ENCODE measurements at places on chromosomes 1 and 21.

GRCh38 chr1:116991918-116992317, 9.6 kb upstream of the CD101 start:
- DNase-seq = no peak

GRCh38 chr1:228094432-228095016, 8.6 kb downstream of the C1orf35 start:
- DNase-seq = no peak

GRCh38 chr1:230313453-230314141, 112.5 kb downstream of the PGBD5 start:
- DNase-seq = peak; percentile 26

- DNase-seq = no peak
Measured at GRCh38 chr1:90558126-90558525, 159.0 kb downstream of the BARHL2 start.

GRCh38 chr1:94020764-94021579, 100.0 kb downstream of the ABCA4 start:
- peak; percentile 96 for DNase-seq

DNA sequence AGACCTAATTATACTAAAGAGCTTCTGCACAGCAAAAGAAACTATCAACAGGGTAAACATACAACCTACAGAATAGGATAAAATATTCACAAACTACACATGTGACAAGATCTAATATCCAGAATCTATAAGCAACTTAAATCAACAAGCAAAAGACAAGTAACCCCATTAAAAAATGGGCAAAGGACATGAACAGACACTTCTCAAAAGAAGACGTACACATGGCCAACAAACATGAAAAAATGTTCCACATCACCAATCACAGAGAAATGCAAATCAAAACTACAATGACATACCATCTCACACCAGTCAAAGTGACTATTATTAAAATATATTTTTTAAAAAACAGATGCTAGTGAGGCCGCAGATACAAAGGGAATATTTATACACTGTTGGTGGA, 99.8 kb downstream of the FAF1 start:
- DNase-seq = no peak

DNA sequence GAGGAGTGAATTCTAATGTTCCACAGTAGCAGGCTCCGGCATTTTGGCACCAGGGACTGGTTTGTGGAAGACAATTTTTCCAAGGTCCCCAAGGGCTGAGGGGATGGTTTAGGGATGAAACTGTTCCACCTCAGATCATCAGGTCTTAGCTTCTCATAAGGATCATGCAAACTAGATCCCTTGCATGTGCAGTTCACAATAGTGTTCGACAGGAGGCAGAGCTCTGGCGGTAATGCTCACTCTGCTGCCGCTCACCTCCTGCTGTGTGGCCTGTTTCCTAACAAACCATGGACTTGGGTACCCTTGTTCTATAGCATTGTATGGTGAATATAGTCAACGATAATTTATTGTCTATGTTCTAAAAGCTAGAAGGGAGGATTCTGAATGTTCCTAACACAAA, 16.6 kb downstream of the CRNN start:
- no peak for DNase-seq

GRCh38 chr1:161381707-161382106, 14.0 kb upstream of the CFAP126 start:
- DNase-seq = no peak

DNA sequence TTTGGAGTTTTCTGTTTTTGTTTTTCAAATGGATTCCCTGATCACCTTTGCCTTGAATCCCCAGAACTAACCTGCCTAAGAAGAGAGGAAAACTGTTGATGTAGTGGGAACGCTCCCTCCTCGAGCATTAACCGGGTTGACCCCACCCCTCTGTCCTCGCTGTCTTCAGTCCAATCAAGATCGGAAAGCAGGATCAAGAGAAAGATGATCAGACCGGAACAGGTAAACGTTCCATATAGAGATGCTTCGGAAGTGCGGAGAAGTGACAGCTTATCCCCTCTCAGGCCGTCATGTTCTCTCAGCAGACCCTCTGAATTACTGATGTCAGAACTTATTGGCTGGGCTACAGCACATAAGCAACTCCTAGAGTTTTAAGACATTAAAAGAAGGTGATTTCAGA, 800 bp upstream of the FAM163A start:
- no peak for DNase-seq

GRCh38 chr21:35220301-35220700, 171.2 kb upstream of the RUNX1 start:
- DNase-seq = peak; percentile 87

DNA sequence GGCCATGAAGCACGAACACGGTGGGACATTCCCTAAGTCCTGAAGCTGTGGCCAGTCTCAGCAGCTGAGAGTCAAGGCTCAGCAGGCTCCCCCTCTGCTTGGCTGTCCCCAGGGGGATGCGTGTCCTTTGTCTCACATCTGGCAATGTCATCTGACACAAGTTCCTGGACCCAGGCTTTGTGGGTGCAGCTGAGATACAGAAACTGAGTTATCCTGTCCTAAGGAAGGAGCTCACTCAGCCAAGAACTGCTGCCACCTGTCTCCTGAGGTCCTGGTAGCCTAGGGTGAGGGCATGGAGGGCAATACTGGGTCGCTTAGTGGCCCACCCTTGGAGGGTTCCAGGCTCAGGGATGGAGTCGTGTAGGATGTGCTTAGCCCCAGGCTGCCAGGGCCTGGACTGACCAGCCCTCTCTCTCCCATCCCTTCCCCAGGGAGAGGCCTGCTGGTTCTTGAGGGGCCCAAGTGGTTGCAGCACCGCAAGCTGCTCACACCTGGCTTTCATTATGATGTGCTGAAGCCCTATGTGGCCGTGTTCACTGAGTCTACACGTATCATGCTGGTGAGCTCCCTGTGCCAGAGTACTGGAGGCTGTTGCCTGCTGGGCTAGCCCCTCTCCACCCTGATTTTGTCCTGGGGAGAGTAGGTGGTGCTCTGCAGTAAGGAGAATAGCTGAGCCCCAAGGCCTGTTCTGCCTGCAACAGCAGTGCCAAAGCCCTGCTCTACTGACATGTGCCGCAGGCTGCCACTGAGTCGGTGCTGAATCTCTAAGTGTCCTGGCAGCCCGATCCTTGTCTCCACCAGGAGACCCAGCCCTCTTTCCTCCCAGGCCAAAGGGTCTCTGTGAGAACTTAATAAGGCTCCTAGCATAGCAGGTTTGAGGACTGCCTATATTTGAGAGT, 13.5 kb downstream of the CYP4B1 start:
- no peak for DNase-seq

- no peak for DNase-seq
Measured at GRCh38 chr1:19205845-19206244, 4.2 kb downstream of the UBR4 start.

- DNase-seq = no peak
Measured at GRCh38 chr1:206738370-206739366, 31.9 kb upstream of the IL19 start.

GRCh38 chr1:32906654-32907053, 5.5 kb upstream of the TMEM54 start:
- no peak for DNase-seq

- no peak for DNase-seq
Measured at GRCh38 chr21:41706678-41707077, 60.2 kb downstream of the RIPK4 start.

GRCh38 chr1:226574044-226574443, 25.5 kb downstream of the STUM start:
- DNase-seq = no peak

DNA sequence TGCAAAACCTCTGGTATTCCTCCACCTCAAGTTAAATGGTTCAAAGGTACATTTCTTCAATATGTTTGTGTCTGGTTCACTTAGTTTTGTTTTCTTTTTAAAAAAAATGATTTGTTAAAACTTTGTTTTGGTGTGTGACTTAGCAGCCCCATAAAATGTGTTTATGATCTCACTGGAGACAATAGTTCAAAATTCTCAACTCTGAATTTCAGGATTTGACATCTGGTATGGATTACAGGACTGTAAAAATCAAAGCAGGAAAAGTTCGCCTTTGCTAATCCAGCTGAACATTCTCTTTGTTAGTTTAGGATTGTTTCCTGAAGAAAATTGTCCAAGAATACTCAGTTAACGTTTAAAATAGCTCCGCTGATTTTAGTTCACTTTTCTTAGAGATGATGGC, 231.7 kb downstream of the HMCN1 start:
- peak; percentile 64 for DNase-seq

DNA sequence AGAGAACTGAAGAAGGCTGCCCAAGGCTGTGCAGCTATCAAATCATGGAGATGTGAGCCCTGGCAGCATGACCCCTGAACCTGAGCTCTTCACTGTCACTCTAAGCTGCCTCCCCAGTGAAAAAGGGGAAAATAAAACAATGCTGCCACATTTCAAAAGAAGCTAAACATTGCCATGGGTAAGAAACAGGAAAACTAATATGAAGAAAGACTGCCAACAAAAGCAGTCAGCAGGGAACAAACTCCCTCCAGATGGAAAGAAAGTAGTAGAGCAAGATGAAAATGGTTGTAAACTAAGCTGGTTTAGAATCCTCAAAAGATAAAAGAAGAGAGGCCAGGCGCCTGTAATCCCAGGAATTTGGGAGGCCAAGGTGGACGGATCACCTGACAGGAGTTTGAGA, 36.2 kb upstream of the CSF1 start:
- no peak for DNase-seq

DNA sequence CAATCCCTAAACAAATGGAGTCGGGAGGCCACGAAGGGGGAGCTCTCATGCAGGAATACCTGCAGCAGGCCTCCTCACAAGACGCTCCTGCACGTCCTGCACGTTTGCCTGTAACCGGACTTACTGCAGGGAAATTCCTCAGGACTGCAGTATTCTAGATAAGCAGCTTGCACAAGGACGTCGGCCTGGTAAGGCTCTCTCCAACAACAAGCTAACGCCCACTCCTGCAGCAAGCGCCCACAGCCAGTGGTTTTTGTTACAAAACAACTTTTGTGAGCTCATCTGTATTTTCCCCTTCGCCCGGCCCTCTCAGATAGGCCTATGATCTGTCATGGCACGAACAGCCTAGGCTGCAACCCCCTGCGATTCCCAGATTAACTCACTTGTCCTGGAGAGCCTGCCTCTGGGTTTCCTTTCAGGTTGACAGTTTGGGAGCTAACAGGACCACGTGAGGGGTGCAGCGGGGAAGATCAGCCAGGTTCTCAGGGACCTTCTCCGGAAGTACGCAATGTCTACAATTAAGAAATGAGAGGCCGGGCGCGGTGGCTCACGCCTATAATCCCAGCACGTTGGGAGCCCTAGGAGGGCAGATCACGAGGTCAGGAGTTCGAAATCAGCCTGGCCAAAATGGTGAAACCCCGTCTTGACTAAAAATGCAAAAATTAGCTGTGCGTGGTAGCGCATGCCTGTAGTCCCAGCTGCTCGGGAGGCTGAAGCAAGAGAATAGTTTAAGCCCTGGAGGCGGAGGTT, 921 bp upstream of the MIB2 start:
- DNase-seq = peak; percentile 46

- DNase-seq = peak; percentile 17
Measured at GRCh38 chr1:24641646-24642151, 1.4 kb upstream of the SRRM1 start.

GRCh38 chr1:66623812-66624211, 89.9 kb downstream of the SGIP1 start:
- DNase-seq = peak; percentile 26

DNA sequence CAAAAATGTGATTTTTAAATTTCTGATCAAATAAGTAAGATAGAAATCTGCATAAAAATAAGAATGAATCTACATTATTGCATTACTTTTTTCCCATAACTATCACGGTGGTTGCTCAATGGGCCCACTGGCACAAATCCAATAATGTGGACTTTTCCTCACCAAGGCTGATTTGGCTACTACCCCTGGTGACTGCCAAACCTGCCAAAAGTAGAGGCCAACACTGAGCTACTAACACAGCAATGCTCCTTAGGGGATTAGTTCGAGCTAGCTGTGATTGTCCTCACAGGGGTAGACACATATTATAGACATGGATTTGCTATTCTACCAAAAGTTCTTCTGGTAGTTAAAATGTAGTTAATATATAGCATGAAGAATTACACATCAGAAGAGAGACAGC, 107.7 kb upstream of the ZNHIT6 start:
- no peak for DNase-seq

- peak; percentile 28 for DNase-seq
Measured at GRCh38 chr1:78839704-78840277, 166.7 kb downstream of the ADGRL4 start.

GRCh38 chr1:230414102-230414501, 12.0 kb downstream of the PGBD5 start:
- no peak for DNase-seq

DNA sequence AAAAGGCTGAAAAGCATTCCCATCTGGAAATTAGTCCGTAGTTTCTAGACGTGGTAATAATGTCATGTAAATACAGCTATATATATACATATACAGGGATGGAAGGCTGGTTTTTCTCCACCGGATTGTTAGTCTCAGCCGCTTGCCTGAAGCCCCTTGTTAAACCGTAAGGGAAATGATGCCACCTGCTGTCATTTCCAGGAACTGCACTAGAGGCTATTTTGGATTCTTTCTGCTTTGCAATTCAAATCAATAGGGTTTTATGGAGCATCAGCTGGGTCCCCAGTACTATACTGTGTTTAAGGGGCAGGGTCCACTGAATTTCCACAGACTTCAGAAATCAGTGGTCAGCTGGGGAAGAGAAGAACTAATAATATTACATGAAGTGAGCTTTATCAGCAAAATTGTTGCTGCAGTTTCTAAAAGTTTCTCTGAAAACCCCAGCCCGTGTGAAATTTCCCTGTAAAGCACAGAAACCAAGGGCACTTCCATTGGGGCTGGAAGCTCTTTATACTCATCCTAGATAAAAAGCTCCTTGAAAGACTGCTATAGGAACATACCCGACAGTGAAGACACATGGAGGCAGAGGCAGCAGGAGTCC, 33.8 kb upstream of the MPZL1 start:
- DNase-seq = peak; percentile 69

DNA sequence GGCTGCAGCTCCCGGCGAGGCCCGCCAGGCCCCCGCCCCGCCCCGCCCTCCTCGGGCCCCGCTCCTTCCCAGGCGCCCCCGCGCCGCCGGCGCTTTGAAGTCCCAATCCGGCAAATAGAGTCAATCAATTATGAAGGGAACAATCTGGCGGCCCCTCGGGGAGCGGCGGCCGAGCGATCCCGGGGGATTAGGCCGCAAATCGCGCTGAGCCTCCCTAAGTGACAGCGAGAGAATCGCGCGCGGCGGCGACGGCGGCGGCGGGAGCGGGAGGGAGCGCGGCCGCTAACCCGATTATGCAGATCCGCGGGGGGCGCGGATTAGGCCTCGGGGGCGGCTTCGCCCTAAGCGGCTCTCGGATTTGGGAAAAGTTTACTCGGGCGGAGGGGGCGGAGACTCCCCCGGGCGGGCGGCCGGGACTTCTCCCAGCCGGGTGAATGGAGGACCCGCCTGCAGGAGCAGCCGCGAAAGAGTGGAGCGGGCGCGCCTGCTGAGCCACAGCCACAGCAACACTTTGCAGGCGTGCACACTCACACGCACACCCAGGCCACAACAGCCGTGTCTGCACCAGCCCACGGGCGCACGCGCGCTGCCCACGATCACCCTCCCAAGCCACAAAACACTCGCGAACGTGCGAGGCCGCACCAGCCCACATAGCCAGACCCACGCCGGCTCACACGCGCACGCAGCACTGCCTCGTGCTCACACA, 23.0 kb upstream of the DMBX1 start:
- peak; percentile 23 for DNase-seq

GRCh38 chr1:13730291-13730690, 30.3 kb downstream of the PRDM2 start:
- DNase-seq = no peak
